ENCODE measurements at places on chromosomes 7 and 10.

- no peak for DNase-seq
These were observed 219.1 kb upstream of the PITRM1 start for GRCh38 chr10:3391657-3392056.

- peak; percentile 51 for DNase-seq
These were observed 337.7 kb upstream of the NPVF start for GRCh38 chr7:25565949-25566348.

DNA sequence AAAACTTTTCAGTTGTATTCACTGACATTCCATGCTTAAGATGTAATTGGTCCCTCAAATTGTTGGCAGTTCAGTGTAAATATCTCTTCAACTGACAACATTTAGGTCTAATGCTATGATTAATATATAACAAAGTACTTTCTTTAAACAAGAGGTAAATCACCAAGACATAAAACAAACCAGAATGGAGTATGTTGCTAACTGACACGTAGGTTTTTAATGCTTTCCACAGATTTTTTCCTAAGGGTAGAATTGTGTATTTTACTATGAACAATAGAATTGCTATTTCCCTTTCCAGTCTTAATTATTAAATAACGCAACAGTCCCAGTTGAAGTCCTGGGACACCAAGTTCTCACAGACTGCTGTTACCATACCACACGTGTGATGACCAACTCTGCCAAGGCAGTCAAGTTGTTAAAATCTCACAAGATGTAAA lies 4.1 kb downstream of the JCAD start:
- no peak for DNase-seq

DNA sequence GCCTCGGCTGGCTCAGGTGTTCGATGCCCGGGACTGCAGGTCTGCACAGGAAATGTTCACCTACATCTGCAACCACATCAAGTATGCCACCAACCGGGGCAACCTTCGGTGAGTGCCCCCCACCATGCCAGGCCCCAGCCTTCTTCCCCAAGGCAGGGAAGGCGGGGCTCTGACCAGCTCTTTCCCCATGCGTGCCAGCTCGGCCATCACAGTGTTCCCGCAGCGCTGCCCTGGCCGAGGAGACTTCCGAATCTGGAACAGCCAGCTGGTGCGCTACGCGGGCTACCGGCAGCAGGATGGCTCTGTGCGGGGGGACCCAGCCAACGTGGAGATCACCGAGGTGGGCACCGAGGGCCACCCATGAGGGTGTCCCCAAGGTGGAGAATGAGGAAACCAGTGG lies 7.5 kb downstream of the NOS3 start:
- no peak for DNase-seq

DNA sequence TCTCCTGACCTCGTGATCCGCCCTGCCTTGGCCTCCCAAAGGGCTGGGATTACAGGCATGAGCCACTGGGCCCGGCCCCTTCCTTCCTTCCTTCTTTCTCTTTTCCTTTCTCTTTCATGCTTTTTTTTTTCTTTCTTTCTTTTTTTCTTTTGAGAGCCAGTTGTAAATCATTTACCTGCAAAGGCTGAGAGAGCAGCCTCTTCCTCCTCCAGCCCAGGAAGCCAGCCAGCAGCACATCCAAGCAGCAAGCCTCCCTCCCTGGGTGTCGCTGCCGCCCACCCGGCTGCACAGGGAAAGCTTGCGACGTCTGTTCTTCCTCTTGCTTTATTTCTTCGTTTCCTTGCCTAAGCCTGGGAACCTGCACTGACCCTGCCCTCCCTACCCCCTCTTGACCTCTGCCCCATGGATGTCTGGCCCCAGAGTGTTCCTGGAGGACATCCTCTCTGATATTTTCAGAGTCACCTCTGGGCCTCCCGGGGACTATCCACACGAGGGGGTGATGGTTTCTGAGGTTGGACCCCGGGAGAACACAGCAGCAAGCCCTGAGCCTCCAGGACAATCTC lies 62.8 kb upstream of the MYL10 start:
- peak; percentile 64 for DNase-seq

- no peak for DNase-seq
These were observed 35.7 kb downstream of the SEMA3E start for GRCh38 chr7:83613232-83613631.
